ENCODE measurements at places on chromosomes 13 and 19.
A peak's percentile ranks its signal among the peaks of the same experiment; 100 is the strongest.

- DNase-seq = no peak
These were observed 17.0 kb upstream of the NAPA start for GRCh38 chr19:47531640-47532387.

DNA sequence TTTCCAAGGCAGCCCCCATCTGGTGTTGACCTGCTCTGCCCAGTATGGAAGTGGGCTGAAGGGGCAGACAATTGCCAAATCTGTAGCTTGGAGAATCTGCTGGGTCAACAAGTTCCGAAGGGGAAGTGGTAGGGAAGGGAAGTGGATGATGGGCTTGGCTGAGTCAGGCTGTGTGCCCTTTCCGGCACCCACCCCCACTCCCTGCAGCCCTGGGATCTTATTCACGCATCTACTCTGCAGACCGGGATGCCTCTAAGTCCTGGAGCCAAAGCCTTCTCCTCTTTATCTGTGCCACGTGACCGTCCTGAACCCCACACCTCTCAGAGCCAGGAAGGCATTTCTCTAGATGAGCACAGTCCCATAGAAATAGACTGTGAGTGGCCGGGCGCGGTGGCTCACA lies 7.5 kb upstream of the C5AR2 start:
- no peak for DNase-seq

- DNase-seq = peak; percentile 90
These were observed at the start of gene PALM3 for GRCh38 chr19:14061751-14062557. PALM3 (minus strand) TSS chr19:14062076; CDS start chr19:14061980, 96 bp downstream.

DNA sequence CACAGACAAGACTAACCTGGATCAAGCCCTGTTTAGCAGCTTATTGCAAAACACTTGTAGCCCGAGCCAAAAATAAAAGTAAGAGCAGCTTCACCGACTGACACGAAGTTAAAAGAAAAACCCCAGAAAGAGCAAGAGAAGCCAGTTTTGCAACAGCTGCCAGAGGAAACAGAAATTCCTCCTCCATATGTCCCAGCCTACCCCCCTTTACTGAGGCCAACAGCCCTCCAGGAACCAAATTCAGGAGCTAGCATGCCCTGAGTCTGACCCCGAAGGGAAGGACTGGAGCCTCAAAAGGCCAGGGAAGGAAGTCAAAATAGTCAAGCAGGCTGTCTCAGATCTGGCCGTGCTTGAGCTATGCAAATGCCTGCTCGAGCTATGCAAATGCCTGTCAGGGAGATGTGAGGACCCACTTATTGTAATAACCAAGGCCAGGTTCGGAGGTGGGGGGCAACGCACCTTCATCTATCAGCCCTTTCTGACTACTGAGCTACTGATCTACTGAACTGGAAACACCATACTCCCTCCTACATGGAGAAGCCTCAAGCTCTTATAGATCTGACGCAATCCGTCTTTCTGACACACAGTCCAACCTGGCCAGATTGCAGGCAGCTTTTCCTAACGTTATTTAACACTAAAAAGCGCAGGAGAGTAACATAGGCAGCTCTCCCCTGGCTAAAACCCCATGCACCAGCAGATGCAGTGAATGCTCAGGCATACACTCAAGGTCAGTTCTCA lies 6.7 kb downstream of the SIGLEC11 start:
- DNase-seq = no peak

DNA sequence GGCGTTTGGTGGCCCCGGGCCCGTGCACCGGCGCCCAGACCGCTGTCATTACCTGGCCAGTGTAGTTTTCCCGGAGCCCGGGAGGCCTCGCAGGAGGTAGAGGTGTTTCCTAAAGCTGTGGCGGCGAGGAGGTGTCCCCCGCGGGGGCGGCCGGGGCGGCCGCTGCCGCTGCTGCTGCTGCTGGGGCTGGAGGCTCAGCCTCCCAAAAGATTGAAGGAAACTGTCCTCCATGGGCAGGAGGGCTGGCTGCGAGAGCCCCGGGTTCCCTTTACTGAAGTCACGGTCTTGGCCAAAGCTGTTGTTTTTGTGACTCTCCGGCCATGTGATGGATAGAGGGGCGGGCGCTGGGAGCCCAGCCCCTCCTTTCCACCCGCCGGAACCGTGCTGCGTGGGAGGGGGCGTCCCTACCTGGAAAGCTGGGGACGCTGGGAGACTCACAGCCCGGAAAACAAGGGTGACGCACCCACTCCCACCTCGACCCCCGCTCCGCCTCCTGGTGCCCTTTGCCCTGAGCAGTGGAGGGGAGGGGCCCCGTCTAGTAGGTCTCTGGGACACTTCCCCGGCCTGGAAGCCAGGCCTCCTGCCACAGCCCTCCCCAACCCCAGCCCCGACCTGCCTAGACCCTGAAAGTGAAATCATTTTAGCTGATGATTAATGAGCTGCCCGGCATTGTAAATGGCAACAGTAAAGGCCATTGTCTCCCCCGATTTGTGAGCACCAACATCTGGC lies at the start of gene N4BP2L1:
N4BP2L1 (minus strand) TSS at position 279 of the 729 bp plus-strand sequence; CDS start at position 231, 48 bp downstream.
- peak; percentile 99 for DNase-seq

DNA sequence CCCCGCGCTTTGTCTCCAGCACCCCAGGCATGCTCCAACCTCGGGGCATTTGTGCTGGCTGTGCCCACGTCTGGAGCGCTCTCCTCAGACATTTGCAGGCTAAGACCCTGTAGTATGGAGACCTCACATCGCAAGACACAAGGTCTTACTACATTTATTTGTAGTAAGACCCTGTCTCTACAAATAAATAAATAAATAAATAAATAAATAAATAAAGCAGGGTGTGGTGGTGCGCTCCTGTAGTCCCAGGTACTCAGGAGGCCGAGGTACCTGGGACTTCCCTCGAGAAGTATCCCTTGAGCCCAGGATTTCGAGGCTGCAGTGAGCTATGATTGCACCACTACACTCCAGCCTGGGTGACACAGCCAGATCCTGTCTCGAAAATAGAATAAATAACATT lies 4.6 kb downstream of the NXNL1 start:
- no peak for DNase-seq

GRCh38 chr13:45879666-45880065 lies 28.1 kb upstream of the SIAH3 start:
- DNase-seq = peak; percentile 70

DNA sequence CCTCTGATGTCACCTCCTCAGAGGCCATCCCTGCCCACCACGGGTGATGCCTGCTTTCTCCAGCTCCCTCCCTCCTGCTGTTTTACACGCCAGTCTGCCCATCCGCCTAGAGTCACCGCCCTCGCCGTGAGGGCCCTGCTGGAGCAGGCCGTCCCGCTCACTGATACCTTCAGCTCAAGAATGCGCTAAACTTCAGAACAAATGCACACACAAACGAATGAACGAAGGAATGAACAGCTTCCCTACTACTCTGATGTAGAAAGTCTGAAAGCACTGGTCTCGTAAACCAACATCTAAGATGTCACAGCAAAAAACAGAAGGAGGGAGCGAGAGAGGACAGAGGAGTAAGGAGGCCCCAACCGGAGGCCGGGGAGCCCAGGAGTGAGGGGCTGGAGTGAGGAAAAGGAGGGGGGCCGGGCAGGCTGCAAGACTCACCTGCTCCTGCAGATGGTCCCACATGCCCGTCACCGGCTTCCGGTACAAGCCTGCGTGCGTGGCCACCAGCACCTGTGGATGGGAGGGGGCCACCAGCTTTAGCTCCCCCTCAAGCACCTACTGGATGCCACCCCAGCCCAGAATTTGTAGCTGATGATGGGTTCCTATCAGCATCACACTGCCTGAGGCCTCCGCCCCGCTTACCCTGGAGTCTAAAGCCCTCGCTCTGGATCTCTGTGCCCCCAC lies 4.0 kb downstream of the PNKP start:
- DNase-seq = no peak

DNA sequence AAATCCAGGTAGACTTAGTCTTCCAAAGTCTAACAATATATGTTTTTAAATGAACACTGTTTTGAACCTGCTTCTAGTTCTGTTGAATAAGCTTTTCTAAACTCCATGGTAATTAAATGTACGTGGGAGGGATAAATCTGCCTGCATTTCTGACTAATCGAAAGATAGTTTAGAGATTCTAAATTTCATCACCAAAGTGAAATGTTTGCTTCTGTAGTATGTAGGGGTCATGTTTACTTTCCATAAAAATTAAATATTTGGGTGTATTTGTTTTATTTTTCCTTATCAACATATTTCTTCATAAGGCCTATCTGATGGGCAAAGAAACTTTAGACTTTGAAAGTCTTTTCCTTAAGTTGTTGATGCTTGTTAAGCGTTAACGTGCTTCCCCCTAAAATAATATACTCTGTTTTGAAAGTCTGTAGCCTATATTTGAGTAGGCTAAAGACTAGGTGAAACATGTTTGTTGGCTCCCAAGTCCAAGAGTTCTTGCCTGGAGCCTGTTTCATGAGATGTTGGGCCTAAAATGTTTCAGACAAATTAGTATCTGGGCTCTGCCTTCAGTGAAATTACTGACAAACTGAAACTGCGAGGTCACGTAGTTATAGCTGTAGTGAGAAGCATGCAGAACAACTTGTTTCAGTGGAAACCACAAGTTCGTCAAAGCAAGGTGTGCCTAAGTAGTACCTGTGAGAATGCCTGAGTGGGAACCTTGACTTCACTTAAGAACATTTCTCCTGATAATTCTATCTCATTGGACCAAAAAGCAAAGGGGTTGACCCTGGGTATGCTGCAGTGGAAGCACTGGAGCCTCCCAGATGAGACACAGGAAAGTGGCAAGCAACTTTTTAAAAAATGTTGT lies 126.2 kb downstream of the LMO7 start:
- no peak for DNase-seq

- DNase-seq = no peak
These were observed 3.2 kb upstream of the EDDM13 start for GRCh38 chr19:56269348-56269747.

DNA sequence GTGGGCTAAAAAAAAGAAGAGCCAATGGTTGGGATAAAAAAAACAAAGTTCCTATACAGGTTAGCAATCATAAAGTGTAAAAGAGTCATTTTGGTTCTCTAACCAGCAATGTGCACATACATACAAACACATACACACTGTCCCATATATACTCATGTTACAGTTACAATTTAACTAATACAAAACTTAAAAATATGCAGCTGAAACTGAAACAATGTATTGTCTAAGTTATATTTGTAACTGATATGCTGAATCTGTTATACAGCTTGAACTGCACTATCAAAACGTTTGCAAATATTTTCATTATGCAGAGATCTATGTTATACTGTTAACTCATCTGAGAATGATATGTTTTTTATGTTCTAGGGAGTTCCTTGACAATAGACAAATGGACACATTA lies 173.7 kb downstream of the KLF12 start:
- DNase-seq = no peak

DNA sequence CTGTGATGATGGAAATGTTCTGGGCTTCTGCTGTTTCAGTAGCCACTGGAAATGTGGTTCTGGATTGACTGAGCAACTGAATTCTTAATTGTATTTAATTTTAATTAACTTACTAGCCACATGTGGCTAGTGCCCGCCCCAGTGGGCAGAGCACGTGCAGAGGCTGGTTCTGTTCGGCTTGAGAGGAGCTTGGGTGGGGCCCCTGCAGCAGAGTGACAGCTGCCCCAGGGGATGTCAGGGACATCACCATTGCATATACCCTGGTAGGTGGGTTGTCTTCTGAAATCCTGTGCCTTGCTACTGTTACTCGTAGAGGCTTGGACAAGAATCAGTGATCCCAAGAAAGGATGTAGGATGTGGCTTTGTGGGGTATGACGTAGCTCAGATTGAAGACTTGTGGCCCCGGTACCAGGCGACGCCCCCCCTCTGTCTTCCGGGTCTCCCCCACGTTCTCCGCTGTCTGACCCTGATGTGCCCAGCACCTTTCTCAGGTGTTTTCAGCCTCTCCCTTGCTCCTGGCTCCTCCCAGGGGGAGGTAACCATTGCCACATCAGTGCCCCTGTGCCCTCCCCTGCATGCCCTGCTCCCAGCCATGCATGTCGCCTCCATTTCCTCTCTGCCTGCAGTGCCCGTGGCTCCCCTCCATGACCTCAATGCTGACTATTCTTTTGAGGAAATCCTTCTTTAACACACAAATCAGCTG lies 102.6 kb upstream of the RNF113B start:
- no peak for DNase-seq

DNA sequence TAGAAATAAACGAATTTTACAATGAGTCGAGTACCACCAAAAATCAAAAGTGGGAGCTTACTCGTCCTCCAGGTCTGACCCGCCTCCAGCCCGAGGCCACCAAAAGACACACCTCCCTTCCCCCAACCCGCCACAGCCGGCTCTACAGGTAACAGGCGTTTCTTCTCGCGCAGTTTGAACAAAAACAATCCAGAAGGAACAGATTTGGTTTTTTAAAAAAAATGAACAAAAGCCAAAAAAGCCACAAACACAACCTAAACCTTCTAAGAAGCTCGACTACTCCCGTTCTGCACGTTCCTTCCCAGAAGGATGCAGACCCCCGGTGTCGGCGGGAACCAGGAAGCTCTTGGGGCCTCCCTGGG lies 671 bp downstream of the ZDHHC20 start:
- DNase-seq = peak; percentile 55

- DNase-seq = no peak
These were observed 78.0 kb downstream of the ATP11A start for GRCh38 chr13:112767506-112768471.

- no peak for DNase-seq
These were observed 6.2 kb downstream of the PPP1R15A start for GRCh38 chr19:48878196-48879024.

- DNase-seq = no peak
These were observed 2.2 kb downstream of the ANKRD10 start for GRCh38 chr13:110912651-110913051.

- no peak for DNase-seq
These were observed 6.6 kb downstream of the PODNL1 start for GRCh38 chr19:13931391-13932148.

DNA sequence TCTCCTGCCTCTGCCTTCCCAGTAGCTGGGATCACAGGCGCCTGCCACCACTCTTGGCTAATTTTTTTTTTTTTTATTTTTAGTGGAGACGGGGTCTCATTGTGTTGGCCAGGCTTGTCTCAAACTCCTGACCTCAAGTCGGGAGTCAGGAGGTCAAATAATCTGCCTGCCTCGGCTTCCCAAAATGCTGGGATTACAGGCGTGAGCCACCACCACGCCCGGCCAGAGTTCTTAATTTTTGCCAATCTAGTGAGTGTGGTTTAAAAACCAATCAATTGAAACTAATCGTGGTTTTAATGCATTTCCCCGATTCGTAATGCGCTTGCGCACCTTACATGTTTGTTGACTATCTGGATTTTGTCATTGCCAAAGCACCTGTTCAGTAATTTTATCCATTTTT lies 37.0 kb downstream of the SKA3 start:
- no peak for DNase-seq

- no peak for DNase-seq
These were observed 126.7 kb upstream of the MRI1 start for GRCh38 chr19:13637664-13638063.

DNA sequence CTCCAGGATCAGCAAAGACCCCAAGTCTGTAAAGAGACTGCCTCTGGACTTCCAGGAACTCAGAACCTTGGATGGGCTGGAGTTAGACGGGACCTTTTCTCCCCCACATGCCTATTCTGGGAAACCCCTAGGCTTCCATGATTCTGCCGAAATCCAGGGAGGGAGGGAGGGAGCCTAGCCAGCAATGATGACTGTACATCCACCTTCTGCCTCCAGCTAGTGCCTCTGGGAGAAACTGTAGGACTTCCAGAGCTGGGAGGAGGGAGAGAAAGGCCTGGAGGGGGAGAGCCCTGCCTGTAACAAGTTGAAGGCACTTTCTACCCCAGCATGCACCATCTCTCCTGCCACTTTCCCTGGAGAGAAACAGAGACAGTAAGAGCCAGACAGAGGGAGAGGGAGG lies 6.0 kb upstream of the HAS1 start:
- no peak for DNase-seq
